ENCODE measurements at places on chromosomes 2 and 18.

GRCh38 chr2:191081411-191082155 lies 67.6 kb upstream of the STAT1 start:
- DNase-seq: no peak

- DNase-seq: no peak
Measured at GRCh38 chr2:120674246-120675170, 61.2 kb upstream of the GLI2 start.

- DNase-seq: no peak
Measured at GRCh38 chr2:118732432-118732831, 115.0 kb downstream of the EN1 start.

DNA sequence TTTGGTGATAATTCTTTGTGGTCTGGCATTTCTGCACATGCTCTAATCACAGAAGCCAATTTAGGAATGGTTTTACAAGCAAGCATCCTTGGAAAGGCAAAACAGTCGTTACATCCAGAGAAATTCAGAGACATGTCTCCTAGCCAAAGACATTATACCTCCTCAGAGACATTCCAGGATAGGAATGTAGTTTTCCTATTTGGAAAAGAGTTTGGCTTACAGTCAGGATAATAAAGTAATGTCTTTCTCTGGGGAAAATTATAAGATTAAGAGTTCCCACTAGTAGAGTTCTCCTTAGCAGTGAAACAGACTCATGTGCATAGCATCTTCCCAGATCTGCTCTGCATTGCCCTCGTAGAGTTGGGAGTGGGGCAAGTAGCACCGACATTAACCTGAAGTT lies 753.6 kb upstream of the TMEFF2 start:
- DNase-seq: no peak

GRCh38 chr2:46097714-46098480 lies 199.3 kb upstream of the EPAS1 start:
- DNase-seq: no peak

- no peak for DNase-seq
Measured at GRCh38 chr2:43906448-43907109, 67.8 kb downstream of the ABCG8 start.

- DNase-seq: no peak
Measured at GRCh38 chr2:76870011-76870410, 652.2 kb downstream of the LRRTM4 start.

DNA sequence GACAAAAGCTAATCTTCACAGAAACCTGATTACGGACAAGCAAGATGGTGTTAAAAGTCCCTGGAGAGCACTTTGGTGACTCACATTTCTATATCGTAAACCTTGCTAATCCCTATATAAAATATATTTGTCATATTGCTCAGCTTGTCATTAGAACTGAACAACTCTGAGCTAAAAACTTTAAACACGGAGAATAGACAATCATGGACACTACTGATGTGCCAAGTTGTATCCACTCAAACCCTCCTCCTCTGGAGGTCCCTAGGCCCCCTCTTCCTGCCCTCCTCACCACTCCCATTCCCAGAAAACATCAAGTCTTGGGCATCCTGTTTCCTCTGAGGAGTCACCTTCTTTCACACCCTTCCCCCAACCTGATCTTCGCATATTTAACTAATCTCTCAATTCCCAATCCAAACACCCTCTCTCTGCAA lies 138.7 kb upstream of the PID1 start:
- no peak for DNase-seq

DNA sequence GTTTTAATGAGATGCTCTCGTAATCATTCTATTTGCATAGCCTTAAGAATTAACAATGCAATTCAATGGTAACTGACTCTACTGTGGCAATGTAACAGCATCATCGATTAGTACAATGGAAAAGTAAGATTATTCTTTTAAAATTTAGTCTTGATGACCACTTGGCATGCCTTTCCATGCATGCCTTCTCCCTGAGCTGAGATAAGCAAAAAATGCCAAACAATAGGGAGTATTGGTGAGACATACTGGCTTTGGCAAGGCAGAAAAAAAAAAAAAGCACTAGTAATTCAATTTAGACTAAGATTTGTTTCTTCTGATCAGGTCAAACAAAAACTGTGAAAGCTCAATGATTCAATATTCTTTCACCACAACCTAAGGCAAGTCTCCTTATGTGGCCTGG lies 110.8 kb upstream of the TRIB2 start:
- no peak for DNase-seq

DNA sequence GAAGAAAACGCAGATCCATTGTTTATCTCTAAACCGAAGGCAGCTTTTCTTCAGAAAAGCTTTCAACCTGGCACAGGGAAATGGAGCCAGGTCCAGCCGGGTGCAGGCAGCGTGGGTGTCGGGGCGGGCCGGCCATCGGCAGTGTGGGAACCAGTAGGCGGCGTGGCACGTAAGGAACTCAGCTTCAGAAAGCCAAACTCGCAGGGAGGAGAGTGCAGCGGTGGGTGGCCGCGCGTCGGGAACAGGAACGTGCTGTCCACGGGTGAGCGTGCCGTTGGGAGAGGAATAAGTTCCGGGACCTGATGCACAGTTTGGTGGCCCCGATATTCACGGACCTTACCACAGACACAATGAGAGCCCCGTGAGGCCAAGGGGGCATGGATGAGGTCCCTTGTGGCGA lies 270.4 kb downstream of the TWIST2 start:
- DNase-seq: no peak

- DNase-seq: no peak
Measured at GRCh38 chr2:229176136-229176535, 95.0 kb downstream of the PID1 start.

- no peak for DNase-seq
Measured at GRCh38 chr2:12412898-12413305, 303.8 kb upstream of the TRIB2 start.

DNA sequence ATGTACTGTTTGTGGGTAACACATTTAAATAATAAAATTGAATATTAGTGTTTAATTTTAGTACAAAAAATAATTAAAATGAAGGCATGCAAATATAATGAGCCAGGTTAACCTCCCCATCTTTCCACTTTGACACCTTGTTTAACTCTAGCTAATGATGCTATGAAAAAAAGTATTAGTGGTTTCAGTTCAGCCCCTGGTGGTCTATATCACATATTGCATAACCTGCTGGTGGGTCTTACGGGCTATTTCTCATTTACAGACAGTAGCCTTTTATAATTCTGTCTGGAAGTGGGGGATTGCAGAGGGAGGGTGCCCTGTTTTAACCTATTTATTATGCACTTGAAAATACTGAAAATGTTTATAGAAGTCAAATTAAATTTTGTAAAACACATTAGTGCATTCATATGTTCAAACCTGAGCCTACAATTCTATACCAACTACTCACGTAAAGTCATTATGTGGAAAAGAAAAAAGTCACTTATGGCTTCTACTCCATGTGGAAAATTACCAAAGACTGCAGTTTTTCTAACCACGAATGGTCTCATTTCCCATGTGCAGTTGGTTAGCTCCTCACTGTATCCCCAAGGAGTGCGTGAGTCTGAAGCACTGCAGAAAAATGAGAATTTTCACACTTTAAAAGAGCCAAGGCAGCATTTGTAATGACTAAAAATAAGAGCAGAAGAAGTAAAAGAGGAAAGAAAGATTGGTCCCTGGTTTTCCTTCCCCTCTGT lies 381.0 kb downstream of the MTX2 start:
- no peak for DNase-seq

DNA sequence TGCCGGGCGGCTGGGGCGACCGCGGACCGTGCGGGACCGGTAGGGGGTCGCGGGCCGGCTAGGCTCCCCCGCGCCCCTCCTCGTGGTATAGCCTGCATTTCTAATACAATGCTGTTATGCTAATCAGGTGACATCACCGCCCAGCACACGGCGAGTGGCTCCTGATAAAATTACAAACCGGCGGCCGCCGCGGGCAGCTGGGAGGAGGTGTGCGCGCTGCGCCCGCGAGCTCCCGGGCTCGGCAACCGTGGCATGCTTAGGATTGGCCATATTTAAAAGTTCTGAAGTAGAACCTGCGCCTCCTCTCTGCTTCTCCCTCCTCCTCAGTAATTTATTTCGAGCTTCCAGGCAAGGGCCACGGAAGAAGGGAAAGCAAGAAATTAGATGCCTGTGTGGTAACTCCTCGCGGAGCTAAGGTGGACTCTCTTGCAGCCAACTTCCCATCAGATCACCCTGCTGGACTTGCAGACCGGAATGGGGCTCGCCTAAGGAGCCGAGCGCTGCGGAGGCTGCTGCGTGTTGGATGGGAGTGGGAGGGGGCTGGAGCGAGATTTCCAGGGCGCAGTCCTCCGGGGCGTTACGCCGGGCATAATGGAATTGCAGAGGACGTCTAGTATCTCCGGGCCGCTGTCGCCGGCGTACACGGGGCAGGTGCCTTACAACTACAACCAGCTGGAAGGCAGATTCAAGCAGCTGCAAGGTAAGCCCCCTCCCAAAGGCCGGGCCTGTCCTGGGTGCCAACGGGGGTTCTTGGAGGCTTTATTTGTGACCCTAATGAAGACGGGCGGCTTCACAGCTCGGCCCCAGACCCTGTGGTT lies 102.3 kb downstream of the SPTBN1 start:
- DNase-seq: no peak

DNA sequence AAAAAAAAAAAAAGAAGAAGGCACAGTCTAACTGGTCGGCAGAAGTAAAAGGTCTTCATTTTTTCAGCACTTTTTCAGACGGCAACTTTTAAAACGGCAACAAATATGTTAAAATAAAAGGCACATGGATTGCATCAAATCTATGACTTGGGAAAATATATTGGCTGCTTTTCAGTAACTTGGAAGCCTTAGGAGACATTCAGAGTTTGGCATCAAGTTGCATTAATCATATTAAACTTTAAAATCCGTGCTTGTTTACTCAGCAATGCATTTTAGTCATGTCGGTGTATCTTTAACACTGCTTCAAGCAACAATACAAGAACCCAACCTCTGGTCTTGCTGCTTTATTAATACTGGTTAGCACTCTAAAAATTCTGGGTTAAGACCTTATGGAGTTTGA lies 111.1 kb downstream of the MEP1B start:
- no peak for DNase-seq

DNA sequence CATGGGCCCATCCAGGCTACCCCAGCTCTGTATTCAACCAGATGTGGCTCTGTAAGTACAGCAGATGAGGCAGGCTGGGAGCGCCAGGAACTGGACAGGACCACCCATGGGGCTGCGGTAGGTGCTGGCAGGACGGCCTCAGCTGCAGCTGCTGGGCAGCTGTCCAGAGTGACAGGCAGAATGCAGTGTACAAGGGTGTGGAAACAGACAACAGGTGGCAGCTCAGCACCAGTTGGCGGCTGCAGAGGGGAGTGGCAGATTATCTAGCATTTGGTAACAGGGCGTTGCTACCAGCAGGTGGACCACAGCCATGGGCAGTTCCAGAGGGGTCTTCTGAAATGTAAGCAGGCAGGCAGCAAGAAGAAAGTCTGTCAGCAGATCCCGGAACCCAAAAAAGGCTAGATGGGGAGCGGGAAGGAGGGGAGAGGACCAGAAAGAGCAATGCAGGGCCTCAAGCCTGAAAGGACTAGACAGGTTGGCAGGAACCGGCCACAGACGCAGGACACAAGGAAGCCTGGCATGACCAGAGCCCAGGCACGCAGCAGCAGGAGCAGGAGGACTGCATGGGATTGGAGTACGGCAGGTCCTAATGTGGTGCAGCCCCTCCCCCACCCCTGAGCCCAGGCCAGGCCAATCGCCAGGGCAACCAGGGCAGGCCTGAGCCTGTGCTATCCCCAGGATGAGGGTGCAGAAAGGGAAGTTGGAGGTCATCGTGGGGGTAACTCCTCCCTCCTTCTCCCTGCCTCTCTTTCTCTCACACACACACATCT lies 24.7 kb downstream of the PKDCC start:
- DNase-seq: no peak

- DNase-seq: no peak
Measured at GRCh38 chr2:169452080-169452479, 27.2 kb upstream of the BBS5 start.

DNA sequence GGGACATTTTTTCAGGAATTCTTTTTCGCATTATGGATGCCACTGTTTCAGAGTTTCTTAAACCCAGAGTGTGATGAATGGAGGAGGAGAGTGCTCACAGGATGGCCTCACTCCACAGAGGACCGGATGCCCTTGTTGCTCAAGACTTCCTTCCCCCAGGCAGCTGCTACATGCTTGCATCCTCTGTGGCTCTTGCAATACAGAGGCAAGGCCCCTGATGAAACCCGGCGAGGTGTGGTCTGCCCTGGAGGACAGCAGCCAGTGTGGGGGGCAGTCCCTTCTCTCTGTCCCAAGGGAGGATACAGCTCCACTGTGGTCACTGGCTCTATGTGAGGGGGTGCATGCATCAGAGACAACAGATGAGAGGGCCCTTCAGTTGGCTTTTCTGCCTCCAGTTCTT lies 109.6 kb downstream of the SH3RF3 start:
- no peak for DNase-seq

- no peak for DNase-seq
Measured at GRCh38 chr2:164620873-164621763, at the start of gene GRB14. Gene GRB14 (minus strand): TSS chr2:164621482. CDS start chr2:164621309, 173 bp downstream.

GRCh38 chr2:82391386-82391785 lies 2067.7 kb downstream of the SUCLG1 start:
- no peak for DNase-seq

- DNase-seq: no peak
Measured at GRCh38 chr18:58612315-58613055, 16.4 kb downstream of the ALPK2 start.
